ENCODE measurements at places on chromosomes 3 and 15.

GRCh38 chr3:141498598-141499223, 11.9 kb downstream of the RASA2 start:
- peak; percentile 97 for DNase-seq

DNA sequence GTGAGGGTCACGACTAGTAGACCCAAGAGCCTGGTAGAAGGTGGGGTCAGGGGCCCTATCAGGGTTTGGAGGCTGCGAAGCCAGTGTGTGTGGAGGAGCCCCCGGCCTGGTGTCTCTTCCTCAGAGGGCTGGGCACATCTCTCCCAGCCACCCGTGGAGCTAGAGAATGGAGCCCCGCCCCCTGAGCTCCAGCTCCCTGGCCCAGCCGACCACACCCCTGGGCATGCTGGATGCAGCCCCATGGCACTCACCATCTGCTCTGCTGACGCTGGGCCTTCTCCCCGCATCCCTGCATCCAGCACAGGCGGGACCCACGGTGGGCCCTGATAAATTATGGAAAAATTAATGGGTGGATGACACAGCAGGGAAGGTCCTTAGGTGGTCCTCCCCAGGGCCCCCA, 17.5 kb downstream of the ANKRD63 start:
- no peak for DNase-seq

GRCh38 chr3:173586166-173586565, 188.6 kb downstream of the NLGN1 start:
- no peak for DNase-seq

- DNase-seq, result peak; percentile 62
Observed at GRCh38 chr3:115099986-115100571, 47.0 kb downstream of the ZBTB20 start.

DNA sequence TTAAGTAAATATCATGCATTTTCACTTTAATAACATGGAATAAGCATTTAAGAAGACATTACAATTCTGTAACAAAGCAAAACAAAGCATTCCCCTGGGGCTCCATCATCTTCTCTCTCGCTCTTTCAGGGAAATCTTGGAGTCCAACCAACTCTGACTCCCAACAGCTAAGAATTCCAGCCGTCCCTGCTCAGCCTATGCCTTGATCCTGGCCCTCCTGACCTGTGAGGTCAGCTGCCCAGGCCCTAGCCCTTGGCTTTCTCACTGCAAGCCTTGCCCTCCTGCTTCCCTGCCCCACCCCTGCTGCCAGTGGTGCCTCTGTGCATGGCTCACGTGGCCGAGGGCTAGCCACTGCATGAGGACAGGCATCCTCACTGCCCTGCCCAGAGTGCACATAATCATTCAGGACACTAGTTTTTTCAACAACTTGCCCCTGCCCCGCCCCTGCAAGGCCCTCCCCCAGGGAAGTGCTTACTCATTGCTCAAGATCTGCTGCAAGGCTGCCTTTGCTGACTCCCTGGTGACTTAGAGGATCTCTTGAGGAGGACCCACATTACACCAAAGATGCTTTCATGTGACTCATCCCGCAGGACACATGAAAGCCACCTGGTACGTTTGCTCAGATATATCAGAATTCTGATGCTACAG, 37.6 kb downstream of the MTMR10 start:
- DNase-seq, result peak; percentile 70

GRCh38 chr3:50342813-50343633, 2.4 kb upstream of the RASSF1 start:
- no peak for DNase-seq

DNA sequence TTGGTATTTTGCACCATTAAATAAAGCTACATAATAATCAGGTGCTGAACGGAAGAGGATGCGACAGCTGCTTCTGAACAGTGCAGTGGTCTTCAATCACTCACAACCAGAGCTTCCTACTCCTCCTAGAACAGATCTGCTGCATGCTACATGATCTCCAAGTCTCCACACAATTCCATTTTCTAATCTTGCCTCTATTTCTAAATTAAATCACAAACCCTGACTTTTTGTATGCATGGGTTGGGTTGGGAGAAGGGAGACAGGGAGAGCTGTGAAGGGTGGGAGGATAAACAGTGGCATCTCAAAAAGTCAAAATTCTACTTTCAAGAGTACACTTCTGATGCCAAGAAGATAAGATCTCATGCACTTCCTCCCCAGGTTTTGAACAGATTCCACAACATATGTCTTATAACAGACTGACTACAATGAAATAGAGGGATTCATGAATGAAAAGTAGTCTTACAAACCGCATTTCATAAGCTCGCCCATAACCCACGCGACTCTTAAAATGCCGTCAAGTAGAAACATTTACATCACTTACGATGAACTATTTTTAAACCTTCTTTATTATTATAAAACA, 57.2 kb downstream of the CHSY1 start:
- DNase-seq, result peak; percentile 42

- no peak for DNase-seq
Observed at GRCh38 chr3:195153130-195153529, 117.8 kb downstream of the XXYLT1 start.

GRCh38 chr3:193830791-193831191, 237.8 kb downstream of the OPA1 start:
- no peak for DNase-seq

Data from hematopoietic multipotent progenitor cell treated with erythropoietin and hydrocortisone succinate and interleukin-3 and kit ligand, for 6 days (in vitro differentiated cells).